ENCODE measurements at places on chromosomes 1 and 21.

GRCh38 chr1:161719325-161719611 is 2.1 kb upstream of the FCRLB start:
- DNase-seq, result no peak

- no peak for DNase-seq
Measured at GRCh38 chr21:17472592-17473271, 40.1 kb upstream of the CXADR start.

DNA sequence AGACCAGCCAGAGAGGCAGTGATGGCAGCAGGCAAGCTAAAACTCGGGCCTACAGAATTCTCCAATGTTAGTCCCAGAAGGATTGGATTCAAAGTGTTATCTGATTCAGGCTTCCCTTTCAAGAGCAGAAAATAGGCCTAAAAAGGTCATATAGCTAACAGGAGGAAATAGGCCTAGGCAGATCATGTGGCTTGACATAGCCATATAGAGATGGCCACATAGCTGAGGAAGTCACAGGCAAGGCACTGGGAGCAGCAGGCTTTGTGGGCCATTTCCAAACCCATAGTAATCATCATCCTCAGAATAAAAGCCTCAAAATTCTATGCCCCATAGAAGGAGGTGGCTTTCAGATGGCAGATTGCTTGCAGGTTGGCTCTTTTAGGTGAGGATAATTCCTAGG is 29.0 kb upstream of the LMO4 start:
- no peak for DNase-seq

DNA sequence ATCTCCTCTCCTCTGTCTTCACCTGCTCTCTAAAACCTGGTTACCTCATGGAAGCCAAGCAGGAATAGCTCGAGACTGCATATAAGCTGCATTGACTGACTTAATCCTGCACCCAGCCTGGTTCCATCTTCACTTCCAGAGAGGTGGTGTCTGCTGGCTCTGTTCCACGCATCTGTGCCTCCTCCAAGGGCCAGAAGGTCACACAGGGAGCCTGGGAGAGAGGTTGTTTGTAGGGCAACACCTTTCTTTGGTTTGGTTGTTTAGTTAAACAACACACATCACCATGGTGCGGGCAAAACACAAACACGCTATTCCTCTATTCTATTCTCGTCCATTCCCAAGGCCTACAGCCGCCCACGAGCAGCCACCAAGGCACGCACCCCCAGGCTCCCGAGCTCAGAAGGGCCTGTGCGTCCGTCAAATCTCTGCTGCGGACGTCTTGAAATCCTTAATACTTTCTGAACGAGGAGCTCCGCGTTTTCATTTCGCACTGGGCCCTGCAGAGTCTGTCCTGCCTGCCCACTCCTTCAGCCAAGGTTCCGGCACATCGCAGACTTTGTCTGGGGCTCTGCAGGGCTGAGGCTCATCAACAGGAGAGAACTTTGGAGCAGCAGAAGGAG is 116.2 kb downstream of the RIPK4 start:
- DNase-seq, result no peak

DNA sequence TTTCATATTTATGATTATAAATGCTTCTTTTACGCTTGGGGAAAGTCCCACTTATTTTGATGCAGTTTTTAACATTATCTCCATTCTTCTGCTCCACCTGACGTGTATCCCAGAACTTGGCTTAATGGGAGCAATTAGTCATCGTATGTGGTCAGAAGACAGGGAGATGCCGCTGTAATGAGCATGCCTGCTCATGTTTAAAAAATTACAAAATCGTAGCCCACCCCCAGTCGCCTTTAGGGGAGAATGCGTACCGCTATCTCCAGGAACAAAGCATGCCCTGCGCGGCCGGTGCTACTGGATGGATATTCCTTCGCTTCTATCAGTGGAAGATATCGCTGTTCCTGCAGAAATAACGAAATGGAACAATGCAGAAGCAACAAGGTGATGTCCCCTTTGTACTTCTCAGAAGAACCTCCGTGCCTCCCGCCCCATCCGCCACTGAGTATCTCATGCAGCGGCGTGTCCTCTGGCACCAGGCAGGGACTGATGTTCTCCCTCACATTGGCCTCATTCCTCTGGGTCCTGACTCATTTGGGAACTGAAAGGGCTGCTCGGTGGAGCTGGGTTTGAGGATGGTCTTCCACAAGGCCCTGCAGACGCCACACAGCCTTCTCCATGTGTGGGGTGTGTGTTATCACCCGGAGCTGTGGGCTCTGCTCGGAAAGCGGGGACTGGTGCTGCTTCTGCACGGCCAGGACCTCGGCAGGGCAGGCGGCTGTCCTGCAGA is 116.3 kb upstream of the COL6A1 start:
- DNase-seq, result no peak

DNA sequence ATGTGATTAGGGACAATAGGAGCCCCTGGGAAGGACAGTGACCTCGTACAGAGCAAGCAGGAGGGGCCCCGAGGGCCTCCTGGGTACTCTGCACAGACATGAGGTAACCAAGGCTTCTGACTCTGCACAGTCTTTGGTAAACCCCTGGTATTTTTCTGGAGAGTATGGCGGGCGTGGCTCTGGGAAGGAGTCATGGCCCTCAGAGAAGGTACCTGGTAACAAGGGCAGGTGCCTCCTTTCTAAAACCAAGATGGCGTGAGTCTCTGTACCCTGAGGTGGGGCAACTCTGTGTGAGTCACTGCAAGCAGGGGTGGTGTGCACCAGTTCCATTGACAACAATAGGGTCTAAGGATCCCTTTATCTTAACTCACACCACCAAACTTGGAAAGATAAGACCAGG is 39.9 kb upstream of the SLC19A1 start:
- no peak for DNase-seq

DNA sequence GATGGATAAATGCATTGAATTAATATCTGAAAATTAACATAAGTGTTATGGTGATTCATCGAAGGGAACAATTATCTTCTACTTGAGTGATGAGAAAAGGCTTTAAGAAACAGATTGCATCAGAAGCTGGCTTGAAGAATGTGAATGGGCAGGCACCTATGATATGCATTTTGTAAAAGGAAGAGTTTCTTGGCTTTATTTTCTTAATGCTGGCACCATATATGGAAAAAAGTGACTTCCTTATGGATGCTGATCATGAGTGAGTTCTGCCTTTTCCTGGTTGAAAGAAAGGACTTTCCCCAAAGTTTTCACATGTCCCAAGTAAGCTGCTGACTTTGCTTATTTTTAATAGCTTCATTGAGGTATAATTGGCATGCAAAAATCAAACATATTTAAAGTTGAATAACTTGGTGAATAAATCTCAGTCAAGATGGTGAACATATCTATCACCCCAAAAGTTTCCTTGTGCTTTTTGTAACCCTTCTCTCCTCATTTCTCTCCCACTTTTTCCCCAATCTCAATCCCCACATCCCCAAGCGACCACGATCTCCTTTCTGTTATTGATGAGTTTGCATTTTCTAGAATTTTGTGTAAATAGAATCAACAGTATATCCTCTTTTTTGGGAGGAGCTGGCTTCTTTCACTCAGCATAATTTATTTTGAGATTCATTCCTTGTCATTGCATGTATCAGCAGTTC is 74.2 kb downstream of the SPATA46 start:
- DNase-seq, result no peak

DNA sequence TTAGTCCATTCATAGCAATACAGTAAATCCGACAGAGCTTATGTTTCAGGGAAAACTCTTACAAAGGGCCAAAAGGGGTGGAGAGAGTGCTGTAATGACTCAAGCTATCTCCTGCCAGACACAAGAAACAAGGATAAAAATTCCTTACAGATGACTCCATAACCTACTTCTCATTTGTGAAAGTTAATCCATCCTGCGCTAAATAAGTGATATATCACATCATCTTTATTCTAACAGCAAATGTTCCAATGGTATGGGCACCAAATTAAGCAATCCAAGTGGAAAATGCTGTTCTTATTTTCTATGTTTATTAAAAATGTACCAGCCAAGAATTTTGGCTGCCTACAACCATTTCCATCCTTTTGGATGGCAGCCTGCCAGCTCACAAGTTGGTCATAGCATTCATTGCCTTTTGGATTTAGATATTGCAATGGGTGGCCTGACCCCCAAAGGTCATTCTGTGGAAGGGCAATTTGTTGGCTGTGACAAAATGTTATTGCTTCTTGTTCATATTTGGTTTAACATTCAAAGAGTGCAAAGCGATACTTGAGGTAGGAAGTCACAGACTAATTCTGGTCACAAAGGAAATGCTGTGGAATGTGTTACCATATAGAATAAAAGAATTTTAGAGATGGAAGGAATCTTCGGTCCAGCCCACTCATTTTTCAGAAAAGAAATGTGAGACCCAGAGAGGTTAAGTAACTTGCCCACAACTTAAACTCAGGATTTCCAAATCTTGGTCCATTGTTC is 2.8 kb upstream of the ENAH start:
- no peak for DNase-seq

GRCh38 chr21:44985441-44986401 is 45.9 kb downstream of the SLX9 start:
- DNase-seq, result no peak

DNA sequence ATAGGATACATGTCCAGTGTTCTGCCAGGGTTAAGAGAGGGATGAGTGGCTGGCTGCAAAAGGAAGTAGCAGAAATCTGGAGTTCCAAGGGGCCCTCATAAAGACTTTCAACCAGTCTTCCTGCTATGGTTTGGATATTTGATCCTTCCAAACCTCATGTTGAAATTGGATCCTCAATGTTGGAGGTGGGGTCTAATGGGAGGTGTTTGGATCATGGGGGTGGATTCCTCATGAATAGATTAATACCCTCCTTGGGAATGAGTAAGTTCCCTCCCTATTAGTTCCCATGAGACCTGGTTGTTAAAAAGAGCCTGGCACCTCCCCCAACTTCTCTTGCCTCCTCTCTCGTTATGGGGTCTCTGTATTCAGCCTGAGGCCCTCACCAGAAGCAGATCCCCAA is 10.1 kb upstream of the GNG12 start:
- no peak for DNase-seq
